ENCODE measurements at places on chromosomes 6 and 20.

DNA sequence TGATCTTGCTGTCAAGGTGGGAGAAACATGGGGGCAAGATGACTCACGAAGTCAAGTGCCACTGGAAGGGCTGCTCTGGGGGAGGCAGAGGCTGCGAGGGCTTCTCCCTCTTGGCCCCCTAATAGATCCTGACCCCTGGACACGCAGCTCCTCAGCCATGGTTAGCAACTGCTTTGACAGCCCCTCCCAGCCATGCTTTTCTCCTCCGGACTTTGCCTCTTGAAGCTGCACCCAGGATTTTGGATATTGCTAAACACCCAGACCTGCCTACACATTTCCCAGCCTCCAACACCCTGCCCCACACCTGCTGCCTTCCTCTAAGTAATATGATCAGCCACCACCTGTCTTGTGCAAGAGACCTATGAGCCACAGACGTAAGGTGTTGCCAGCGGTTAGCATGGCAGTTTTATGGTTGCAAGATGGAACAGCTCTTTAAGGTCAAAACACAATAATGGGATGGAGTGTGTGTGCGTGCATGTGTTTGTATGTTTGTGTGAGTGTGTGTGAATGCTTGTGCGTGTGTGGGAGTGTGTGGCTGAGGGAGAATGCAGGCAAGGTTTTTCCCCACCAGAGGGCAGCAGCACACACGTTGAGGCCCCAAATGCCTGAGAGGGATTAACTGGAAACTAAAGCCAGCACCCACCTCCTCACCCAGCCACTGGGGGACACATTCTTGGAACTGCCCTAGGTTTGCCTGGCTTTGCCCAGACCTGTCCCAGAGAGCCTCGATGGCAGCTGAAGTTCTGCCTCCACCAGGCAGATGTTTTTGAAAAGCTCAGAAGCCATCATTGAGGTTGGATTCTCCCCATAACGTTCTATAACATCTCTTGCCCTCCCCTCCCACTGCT lies 2.5 kb downstream of the IP6K3 start:
- DNase-seq, result peak; percentile 47

DNA sequence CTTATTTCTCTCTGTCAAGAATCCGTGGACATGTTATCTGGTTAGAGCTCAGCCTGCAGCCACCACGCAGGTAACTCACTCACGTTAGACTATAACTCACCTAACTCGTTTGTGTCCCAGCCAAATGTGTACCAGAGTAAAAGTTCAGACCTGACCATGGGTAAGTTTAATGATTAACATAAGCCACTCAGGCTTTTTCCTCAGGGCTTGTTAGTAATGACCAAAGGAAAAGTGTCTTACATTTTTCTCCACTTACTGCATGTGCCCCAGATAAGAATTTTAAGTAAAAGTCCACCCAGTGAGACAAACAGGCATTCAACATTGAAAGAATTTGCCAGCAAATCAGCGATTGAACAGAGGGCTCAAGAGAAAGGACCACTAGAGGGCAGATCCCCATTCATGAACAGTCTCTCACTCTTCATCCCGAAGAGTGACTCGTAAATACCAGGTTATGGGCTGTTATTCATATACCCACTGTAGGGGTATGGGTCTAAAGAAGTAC lies at the start of gene PKHD1:
PKHD1 (minus strand) TSS at position 116 of the 502 bp plus-strand sequence. CDS start 2,680 bp downstream, outside the sequence.
- DNase-seq, result no peak

- DNase-seq, result no peak
Observed at GRCh38 chr6:89270951-89271721, 44.0 kb downstream of the GABRR2 start.

DNA sequence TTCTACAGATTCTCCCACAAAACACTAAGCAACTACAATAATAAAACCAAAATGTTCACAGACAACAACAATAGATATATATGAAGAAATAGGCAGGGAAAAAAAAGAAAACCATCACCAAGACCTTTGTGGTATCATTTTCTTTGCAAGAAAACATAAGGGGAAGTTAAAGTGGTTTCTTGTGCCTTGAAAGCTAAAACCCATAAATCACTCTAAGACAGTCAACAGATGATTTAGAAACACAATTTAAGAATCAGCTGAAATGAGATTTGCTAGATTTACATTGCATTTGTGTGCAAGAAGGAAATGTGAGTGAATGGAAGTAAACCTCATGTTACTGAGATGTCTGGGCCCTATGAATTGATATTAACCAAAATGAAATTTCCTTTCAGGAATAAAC lies 1265.4 kb upstream of the GJE1 start:
- DNase-seq, result no peak

- DNase-seq, result no peak
Observed at GRCh38 chr6:44230034-44230675, 6.8 kb downstream of the SLC29A1 start.

GRCh38 chr6:53241938-53242337 lies 93.3 kb upstream of the GCM1 start:
- DNase-seq, result no peak

DNA sequence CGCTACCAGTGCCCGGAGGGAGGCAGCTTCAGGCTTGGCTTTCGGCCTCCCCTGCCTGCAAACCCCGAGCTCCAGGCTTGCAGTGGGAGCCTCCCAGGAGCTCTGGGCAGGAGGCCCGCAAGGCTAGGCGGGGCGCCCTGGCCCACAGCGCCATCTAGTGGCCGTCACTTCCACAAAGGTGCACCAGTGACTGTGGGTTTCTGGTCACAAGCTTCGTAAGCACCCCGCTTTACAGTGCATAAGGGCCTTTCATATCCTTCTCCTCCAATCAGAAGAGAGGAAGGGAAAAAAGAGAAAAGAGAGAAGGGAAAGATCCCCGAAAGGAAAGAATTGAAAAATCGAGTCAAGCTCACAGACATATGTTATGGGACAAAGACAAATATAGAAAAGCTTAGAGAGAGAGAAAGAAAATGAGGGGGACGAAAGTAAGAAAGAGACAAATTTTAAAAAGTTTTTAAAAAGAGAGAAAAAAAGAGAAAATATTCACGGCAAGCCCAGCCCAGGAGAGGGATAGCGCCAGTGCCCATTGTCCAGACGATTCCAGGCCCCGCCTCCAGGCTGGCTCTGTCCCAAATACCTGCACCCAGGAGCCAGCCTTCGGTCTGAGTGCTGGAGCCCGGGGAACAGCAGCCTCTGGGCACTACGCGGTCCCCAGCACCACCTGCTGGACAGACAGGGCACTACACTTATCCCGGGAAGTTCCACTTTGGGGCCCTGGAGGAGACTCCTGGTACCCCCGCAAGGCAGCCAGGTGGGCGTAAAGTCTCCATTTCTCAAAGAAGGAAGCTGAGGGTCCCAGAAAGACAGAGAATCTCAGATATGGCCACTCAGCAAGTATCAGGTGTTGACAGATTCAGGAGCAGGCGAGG lies 207.1 kb downstream of the PREX1 start:
- DNase-seq, result no peak

DNA sequence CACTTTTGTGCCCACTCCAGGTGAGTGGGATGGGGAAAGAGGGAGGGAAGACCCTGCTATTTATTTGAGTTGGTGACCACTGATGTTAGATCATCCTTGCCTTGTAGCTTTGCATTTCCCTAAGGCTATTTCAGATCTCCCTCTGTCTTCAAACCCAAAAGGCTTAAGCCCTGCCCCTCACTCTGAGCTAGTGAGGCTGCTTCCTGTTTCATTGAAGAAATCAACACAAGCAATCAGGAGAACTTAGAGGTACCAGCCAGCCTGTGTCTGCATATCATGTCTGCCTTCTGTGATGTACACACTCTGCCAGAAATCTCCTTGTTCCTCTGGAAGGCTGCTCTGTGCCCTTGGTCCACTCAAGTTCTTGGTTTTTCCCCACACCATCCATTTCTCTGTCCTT lies 135.3 kb downstream of the ARID1B start:
- no peak for DNase-seq

- DNase-seq, result no peak
Observed at GRCh38 chr6:3164388-3164787, 7.0 kb upstream of the TUBB2A start.

- no peak for DNase-seq
Observed at GRCh38 chr20:35314816-35315631, 22.8 kb upstream of the FAM83C start.

DNA sequence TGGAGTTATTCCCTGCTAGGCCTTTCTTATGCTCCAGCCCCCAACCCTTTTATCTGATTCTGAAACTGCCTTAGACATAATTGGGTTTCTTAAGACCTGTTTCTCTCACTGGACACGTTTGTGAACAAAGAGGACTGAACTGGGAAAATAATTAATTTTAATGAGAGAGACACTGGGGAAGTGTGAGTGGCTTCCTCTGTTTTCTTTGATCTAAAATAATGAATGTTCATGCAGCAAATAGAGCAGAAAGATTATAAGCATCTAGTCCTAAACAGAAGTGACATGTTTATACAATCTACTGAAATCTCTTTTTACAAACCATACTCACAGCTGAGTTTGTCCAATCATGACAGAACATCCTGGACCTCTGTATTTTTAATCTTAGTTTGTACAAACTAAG lies 157.6 kb downstream of the SH3BGRL2 start:
- DNase-seq, result no peak

DNA sequence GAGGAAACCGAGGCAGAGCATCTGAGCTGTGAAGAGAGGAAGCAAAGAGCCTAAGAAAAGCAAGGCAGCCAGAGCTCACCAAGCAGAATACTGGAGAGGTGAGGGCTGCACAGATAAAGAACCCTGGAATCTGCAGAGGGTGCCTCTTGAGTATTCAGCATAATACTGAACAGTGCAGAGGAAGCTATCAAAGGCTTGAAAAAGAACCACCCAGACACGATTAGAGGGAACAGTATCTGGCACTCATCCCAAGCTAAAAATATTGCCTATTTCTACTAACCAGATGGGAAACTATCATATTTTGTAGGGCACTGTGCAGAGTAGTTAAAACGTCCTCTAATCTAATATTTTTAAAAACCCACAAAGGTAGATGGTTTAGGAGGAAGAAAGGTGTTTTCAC lies 41.8 kb upstream of the OPRM1 start:
- DNase-seq, result no peak

GRCh38 chr6:24149296-24149695 lies 23.3 kb downstream of the NRSN1 start:
- no peak for DNase-seq

DNA sequence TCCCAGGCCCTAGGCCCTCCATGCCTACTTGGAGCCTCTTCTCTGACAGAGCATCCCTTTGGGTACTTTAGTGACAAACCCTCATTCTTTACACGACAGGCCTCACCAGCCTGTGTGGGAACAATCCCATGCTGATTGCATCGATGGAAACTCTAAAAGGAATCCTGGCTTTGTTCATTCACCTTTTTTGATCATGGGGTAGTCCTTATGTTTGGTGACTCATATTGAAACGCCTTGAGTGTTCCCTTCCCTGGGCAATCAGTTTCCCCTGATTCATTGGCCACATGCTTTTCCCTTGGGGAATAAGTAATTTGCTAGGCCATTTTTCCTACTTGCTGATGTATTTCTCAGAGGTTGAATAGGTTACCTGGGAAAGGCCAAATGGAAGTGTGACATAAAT lies 14.7 kb upstream of the TNFAIP3 start:
- DNase-seq, result peak; percentile 36

- DNase-seq, result no peak
Observed at GRCh38 chr20:35431621-35432429, 6.2 kb downstream of the GDF5 start.

DNA sequence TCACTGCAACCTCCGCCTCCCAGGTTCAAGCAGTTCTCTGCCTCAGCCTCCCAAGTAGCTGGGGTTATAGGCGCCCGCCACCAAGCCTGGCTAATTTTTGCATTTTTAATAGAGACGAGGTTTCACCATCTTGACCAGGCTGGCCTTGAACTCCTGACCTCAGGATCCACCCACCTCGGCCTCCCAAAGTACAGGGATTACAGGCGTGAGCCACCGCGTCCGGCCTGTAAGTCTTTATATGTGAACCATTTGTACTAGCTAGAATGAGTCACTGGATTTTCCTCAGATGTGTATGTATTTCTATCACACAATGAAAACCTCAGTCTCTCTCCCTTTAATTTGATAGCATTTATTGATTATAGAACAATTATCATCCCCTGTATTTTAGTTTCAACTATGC lies 34.0 kb downstream of the ITCH start:
- DNase-seq, result no peak

DNA sequence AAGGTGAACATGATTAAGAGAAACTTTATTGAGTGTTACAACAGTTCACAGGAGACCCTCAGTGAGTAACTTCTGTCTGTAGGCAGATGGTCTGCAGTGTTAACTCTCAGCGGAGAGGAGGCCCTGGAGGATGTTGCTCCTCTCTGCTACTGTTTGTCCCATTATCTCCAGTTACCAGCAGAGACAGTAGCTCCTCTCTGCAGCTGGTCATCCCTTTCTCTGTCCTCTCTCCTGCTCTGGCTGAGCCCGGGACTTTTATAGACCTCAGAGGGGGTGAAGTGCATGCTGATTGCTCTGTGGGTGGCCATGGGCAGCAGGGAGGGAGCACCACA lies 5.7 kb downstream of the GTSF1L start:
- no peak for DNase-seq

DNA sequence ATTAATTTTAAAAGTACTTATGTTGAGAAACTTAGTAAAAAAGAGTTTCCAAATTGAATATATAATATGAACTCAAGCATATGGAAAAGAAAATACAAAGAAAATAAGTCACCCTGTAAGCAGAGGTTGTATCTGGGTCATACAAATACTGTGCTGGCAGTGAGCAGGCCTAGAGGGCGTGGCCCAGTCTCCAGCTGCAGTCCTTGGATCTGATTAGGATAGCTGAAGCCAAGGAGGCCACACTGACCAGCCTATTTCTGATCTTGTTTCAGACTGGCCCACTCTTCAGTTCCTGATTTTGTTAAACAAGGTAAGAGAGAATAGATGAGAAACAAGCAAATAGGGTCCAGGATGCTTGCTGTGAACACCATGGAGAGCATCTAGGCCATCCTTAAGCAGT lies 228.8 kb downstream of the EPM2A start:
- DNase-seq, result no peak

- DNase-seq, result no peak
Observed at GRCh38 chr20:34316196-34316814, 13.2 kb upstream of the AHCY start.

DNA sequence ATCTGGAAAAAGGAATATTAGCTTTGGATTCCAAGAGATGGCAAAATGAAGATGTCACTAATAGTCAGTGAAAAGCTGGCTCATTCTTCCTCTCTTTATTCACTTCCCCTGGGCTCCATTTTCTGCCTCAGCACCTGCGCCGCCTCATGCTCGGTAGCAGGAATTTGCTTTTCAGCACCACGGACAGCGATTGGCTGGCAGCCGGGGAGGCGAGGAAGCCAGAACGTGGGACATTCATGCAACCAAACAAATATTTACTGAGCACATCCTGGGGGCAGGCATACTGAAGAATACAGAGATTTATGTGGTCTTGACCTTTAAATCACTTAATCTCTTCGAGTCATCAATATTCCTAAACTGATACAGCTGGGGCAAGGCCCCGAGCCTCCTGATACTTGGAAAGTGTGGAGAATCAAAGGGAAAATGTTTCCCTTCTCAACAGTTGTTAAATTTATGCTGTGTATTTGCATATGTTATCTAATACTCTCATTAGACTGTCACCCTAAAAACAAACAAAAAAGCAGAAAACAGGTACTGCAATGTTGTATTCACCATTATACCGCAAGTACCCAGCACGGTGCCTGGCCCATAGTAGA lies 12.1 kb upstream of the PDYN start:
- DNase-seq, result peak; percentile 7

GRCh38 chr6:129493354-129493902 lies 216.5 kb downstream of the ARHGAP18 start:
- no peak for DNase-seq

Measured in skeletal muscle cell (primary cell).